Thoracic aorta (tissue), 2 donors: ENCODE measurements at places on chromosomes 5 and 9.
A peak's percentile ranks its signal among the peaks of the same experiment; 100 is the strongest.

- H3K36me3 ChIP-seq = no peaks in the 10 kb centered on the region
- H3K4me3 ChIP-seq = no peak overlapping the region
- DNase-seq = no peak
- peak overlapping the region; percentile 89 for H3K27ac ChIP-seq
These were observed 1.4 kb upstream of the PKD2L2 start for GRCh38 chr5:137887831-137888230.

- H3K27ac ChIP-seq = no peak overlapping the region
- no peak overlapping the region for H3K4me3 ChIP-seq
- no peak for DNase-seq
These were observed 155.3 kb downstream of the ADAMTS12 start for GRCh38 chr5:33736510-33736909.

- no peaks in the 10 kb centered on the region for H3K36me3 ChIP-seq
- H3K4me1 ChIP-seq = no peaks in the 10 kb centered on the region
- DNase-seq = no peak
- no peak overlapping the region for H3K27ac ChIP-seq
- H3K27me3 ChIP-seq = no peaks in the 10 kb centered on the region
These were observed 74.1 kb downstream of the SERINC5 start for GRCh38 chr5:80181618-80182211.

DNA sequence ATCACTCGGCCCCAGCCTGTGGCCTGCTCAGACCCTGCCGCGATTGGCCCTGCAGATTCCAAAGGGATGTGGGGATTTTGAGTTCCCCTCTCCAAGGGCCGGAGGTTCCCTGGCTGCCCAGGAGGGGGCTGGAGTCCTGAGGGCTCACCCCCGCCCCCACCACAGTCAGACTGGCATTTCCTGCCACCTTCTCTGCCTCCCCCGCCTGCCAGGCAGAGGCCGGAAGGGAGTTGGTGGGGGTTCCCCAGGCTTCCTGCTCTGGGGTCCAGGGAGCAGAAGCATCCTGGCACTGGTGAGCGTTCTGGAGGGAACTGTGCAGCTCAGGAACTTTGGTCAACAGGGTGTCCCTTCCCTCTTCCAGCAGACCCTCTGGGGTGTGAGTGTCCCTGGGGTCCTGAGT is 70.6 kb downstream of the RXRA start:
- peak overlapping the region; percentile 15 for H3K27ac ChIP-seq
- peak overlapping the region; percentile 19 for H3K4me3 ChIP-seq
